ENCODE measurements at places on chromosomes 2 and 18.

GRCh38 chr2:26640781-26641564 is at the start of gene CIB4:
CIB4 (minus strand) TSS chr2:26641366; CDS start chr2:26641314, 52 bp downstream.
- DNase-seq: no peak

DNA sequence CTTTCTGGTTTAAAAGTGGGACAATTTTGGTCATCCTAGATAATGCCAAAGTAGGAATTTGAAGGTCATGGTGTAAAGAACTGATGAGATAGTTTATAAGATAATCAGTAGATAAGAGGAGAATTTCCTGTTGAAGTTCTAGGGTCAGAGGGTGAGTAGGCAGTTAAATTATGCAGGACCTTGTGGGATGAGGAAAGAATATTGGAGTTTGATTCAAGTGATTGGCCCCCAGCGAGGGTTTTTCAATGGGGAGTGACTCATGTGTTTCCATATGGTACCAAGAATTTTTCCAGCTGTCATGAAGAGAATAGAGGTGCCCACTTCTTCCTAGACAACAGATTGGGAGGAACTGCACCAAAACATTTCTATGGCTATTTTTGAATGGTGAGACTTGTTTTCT is 940.2 kb upstream of the ZEB2 start:
- DNase-seq: no peak

DNA sequence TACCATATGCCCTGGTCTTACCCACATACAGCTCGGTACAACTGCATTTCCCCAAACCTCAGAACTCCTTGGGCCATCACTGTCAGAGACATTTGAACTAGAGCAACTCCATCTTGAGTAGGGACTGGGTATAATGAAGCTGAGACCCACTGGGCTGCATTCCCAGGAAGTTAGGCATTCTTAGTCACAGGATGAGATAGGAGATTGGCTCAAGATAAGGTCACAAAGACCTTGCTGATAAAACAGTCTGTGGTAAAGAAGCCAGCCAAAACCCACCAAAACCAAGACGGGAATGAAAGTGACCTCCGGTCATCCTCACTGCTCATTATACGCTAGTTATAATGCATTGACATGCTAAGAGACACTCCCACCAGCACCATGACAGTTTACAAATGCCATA is 131.3 kb downstream of the PIK3C3 start:
- DNase-seq: no peak

DNA sequence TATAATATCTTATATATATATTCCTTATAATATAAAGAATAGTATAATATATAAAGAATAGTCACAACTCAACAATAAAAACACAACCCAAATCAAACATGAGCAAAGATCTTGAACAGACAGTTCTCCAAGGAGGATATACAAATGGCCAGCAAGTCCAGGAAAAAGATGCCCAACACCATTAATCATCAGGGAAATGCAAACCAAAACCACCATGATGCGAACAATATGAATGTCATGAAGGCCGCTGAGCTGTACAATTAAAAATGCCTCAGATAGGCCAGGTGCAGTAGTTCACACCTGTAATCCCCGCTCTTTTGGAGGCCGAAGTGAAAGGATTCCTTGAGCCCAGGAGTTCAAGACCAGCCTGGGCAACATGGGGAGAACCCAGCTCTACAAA is 58.9 kb downstream of the SLC35F5 start:
- no peak for DNase-seq

GRCh38 chr2:64601034-64601754 is 52.5 kb downstream of the SERTAD2 start:
- DNase-seq: no peak

DNA sequence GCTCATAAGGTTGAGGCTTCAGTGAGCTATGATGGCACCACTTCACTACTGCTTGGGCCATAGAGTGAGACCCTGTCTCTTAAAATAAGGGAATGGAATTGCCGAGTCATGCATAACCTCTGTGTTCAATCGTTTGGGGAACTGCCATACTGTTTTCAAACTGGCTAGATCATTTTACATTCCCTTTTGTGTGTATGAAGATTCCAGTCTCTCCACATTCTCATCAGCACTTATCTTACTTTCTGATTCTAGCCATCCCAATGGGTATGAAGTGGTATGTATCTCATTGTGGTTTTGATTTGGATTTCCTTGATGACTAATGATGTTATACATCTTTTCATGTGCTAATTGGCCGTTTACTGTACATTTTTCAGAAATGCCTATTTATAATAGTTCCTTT is 23.7 kb downstream of the MARCHF7 start:
- no peak for DNase-seq

- no peak for DNase-seq
These were observed 5.1 kb downstream of the POLR1B start for GRCh38 chr2:112547333-112547732.

DNA sequence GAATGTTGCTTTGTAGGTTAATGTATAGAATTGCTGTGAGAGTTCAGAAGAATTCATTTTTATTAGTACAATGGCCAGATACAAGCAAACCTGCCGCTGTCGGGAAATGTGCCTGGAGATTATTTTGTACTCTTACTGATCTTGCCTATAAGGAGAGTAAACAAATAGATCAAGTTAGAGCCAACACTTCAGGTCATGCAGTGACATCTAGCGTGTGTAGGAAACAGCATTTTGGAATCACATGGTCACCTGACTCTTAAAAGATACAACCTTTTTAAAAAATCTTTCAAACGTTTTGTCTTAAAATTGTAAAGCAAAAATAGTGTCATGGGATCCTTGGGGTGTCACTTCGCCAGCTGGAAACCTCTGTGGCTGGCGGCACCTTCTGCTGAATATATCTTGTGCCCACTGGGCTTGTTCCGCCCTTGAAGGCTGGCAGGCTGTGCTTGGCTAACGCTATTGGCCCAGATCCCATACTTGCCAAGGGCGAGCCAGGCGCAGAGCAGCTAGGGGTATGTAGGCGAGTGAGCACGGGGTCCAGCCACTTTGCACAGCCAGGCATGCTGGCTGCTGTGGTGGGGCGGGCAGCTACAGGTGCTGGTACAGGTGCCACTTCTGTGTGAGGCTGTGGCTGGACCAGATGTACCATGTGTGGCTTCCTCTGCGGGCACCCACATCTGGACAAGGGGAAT is 19.5 kb upstream of the RPRM start:
- DNase-seq: no peak

DNA sequence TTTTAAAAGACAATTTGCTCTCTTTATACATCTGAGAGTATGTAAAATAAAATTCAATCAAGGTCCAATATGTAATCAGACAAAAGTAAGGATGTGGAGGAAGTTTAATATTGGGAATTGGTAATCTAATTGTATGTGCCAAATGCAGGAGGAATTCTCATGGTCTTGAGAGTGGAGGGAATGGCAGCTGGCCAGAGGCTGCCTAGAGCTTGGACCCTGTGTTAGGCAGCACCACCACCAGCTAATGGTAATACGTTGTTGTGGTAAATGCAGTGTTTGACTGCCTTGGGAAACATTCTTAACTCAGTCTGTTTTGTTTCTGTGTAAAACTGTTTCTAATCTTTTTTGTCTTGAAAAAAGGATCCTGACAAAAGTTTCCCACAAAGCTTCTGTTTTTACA is 30.0 kb downstream of the GALNT1 start:
- no peak for DNase-seq
